ENCODE measurements at places on chromosomes 3 and 15.

- DNase-seq = no peak
Observed at GRCh38 chr3:62363275-62363674, 10.1 kb downstream of the FEZF2 start.

DNA sequence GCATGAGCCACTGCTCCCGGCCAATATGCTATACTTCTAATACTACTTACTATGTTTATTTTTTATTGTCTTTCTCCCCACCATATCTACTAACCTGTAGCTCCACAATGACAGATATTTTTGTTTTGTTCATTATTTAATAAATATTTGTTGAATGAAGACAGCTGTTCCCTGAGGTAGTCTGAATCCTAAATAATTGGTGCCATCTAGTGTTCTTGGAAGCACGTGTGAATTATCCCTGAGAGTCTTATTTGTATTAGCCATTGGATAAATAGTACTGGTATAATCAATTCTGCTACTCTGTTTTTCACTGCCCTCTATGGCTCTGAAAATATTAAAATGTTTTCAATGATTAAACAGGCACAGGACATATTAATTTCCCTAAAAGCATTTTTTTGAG, 5.6 kb upstream of the APPL1 start:
- peak; percentile 31 for DNase-seq

DNA sequence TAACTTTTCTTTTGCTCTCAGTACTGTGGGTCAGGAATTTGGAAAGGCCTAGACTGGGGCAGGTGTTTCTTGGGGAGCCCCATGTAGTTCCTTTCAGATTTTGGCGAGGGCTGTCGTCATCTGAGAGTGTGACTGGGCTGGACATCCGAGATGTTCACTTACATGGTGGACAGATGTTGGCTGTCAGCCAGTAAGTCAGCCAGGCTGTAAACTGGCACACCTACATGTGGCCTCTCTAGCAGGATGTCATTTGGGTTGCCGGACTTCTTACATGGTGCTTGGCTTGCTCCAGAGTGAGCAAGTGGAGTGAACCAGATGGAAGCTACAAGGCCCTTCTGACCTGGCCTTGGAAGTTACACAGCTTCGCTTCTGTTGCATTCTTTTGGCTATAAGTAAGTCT, 20.7 kb downstream of the TATDN2 start:
- DNase-seq = no peak

- no peak for DNase-seq
Observed at GRCh38 chr3:157573780-157574378, 70.7 kb upstream of the VEPH1 start.

GRCh38 chr15:79798311-79798710, 98.5 kb downstream of the MTHFS start:
- no peak for DNase-seq

GRCh38 chr3:79822076-79822475, 54.3 kb upstream of the ROBO1 start:
- no peak for DNase-seq

DNA sequence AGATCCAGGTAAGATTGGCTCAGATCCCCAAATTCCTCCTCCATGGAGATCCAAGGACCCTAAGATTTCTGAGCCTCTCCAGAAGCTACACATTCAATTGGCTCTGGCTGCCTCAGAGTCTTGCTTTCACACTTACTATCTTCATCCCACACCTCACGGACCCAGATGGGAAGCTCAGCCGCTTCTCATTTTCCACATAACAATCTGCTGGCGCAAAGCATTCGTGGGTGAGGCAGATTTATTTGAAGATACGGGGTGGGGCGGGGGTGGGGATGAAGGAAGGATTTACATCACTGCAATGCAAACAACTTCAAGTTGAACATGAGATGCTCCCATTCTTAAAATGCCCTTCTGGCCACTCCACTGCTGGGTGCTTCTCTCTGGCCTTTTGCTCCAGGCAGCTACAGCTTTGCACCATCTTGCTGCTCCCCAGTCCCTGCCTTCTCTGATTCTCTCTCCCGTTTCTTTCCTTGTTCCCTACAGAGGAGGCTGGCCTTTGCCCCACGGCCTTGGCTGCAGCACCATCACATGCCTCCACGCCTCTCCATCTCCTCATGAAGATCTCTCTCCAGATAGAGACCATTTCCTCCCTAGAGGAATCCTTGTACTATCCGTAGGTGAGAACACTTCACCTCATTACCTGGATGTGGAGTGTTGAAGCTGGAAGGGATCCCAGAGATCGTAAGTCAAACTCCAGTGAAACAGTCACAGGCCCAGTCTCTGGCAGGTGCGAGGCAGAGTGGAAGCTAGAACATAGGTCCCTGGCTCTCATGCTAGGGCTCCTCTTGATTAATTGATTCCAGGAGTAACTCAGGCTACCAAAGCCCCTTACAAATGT, 175.9 kb downstream of the RPLP1 start:
- DNase-seq = no peak

GRCh38 chr3:135896613-135897012, 68.9 kb upstream of the PPP2R3A start:
- peak; percentile 66 for DNase-seq

DNA sequence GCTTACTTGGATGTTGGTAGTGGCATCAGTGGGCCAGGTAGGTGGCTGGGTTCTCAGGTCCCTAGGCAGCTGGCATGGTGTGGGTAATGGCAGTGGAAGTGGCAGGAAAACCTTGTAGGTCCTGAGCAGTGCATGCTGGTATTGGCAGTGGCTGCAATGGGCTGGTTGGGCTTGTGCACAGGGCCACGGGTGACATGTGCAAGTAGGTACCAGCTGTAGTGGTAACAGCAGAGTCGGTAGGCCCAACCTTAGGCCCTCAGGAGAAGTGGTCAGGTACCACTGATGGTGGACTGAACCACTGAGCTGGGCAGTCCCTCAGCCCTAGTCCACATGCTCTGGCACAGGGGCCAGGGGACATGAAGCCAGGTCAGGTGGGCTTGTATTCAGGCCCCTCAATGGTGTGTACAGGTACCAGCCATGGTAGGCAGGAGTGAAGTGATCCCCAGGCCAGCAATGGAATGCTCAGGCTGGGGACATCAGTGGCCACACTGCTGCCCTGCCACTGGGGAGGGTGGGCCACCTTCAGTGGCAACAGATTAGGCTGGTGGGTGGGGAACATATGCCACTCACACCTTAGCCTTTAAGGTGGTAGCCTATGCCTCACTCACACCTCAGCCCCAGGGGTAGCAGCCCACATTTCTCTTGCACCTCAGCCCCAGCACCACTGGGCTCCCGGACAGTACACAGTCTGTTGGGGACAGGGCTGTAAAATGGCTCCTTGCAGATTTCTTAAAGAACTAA, 118.1 kb downstream of the LRRK1 start:
- no peak for DNase-seq

GRCh38 chr3:135965506-135966270, at the start of gene PPP2R3A:
Gene PPP2R3A (plus strand): TSS chr3:135965728. CDS start chr3:136001499, 35,771 bp downstream.
- peak; percentile 89 for DNase-seq

- DNase-seq = peak; percentile 76
Observed at GRCh38 chr3:86867982-86868381, 123.0 kb downstream of the VGLL3 start.

GRCh38 chr3:54079730-54080325, 42.5 kb upstream of the CACNA2D3 start:
- DNase-seq = no peak

DNA sequence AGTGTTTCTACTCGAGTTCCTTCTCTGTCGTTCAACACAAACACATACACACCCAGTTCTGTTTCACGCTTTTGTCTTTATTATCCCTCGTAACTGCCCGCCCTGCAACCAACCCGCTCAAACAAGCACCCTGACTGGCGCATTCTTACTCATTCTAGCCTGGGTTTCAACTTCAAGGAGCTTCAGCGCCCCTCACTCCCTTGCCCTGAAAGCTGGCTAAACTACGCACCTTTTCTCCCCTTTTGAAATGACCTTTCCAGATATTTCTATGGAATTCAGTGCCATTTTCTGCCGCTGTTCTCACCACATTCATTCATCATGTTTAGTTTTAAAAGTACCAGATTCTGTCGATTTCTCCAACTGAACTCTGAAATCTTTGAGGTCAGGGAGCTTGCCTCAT, 653 bp upstream of the MFSD1 start:
- peak; percentile 11 for DNase-seq

DNA sequence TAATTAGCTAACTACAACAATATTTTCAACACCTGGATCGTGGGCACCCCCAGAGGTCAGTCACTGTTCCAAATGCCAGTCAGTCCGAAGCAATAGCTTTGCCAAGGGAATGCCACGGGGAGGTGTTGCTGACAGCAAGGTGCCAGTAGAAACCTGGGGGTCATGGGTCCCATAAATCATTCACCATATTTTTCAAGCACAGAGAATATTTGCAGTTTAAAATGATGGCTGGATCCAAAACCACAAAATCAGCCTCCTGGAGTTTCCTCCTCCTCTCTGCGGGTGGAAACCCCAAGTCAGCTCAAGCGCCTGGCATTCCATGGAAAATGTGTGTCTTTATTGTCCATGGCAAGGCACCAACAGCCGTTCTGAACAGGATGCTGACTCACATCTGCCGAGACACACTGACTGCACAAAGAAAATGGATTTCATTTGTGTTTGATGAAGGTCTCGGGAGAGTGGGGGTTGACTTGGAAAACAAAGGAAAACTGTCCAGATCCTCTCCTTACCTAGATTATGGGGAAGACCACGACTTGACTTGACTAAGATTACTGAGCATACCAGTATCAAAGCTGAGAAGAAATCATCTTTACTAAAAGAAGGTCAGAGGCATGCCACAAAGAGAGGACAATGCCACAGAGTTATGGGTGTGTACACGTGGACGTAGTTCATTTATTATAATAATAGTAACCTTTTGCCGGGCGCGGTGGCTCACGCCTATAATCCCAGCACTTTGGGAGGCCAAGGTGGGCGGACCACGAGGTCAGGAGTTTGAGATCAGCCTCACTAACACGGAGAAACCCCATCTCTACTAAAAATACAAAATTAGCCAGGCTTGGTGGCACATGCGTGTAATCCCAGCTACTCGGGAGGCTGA, 26.4 kb downstream of the ANXA2 start:
- DNase-seq = peak; percentile 100

DNA sequence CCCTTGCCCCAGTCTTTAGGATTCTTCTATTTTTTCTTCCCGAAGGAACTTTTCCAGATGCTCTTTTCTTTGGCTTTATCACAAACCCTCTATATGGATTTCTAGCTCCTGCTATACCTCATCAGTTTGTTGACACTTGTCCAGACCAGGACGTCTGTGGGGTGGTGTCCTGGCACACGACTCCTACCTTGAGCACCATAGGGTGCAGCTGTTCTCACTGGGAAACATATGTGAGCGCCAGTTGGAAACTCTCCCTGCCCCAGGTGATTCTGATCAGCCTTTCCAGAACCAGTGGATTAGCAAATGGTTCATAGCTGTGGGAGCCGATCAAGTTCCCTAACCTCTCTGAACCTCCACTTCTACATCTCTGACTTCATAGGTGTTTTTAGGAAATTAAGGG, 40.6 kb upstream of the USP3 start:
- DNase-seq = no peak

DNA sequence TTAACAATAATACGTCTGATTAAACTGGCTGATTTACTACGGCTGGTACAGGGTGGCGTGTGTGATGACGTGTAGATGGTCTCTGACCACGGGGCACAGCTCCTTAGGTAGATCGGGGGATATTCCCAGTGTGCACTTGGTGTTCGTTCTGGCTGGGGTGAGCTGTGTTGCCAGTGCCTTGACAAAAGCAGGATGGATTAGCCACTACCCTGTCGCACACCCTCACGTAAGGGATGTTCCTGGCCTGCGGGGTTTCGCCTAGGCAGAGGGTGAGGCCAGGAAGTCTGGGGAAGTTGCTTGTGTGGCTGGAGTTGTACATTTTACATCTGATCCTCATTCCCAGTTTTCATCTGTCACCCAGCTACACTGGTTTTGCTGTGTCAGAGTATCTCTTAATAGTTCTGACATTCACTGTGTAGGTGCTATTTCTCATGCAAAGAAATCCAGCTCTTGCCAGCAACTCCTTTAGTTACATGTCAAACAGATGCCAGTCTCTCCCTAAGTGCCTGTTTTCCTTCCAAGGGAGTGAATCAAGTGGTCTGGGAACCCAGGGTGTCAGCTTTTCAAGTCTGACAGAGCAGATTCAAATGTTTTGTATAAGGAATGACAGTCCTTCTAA, 66.1 kb upstream of the CCR4 start:
- no peak for DNase-seq

- DNase-seq = no peak
Observed at GRCh38 chr15:74324714-74325113, 42.7 kb downstream of the CYP11A1 start.

DNA sequence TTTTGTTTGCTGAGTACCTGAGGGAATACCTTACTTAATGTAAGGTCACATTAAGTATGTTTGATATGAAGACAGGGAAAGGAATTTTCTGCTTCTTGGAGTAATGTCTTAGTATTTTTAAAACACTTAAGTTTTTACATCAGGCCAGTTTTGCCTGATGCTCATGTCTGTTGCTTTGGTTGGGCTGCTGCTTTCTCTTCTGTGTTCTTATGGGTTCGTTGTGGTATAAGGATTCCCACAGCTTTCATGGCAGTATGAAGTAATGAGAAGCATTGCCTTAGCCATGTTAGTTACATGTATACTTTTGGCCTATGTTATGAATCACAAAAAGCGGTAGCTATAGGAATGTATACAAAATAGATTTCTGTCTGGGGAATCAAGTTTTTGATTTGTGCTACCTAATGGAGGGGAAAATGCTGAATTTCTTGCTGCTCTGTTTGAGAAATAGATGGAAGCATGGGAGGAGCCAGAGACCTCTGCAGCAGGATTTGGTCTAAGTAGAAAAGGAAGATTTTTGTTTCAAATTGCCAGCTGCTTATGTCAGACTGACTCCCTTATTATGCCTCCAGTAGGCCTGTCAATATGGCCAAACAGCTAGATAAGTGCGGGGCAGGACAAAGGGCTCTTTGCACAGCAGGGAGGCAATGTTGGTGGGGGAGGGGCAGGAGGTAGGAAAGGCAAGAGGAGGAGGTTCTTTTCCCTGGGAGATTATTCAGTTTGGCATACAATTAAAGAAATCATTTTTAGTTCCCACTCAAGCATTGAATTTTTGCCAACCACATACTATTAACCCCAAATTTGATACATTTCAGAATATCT, 5.2 kb downstream of the SETD5 start:
- DNase-seq = peak; percentile 45

DNA sequence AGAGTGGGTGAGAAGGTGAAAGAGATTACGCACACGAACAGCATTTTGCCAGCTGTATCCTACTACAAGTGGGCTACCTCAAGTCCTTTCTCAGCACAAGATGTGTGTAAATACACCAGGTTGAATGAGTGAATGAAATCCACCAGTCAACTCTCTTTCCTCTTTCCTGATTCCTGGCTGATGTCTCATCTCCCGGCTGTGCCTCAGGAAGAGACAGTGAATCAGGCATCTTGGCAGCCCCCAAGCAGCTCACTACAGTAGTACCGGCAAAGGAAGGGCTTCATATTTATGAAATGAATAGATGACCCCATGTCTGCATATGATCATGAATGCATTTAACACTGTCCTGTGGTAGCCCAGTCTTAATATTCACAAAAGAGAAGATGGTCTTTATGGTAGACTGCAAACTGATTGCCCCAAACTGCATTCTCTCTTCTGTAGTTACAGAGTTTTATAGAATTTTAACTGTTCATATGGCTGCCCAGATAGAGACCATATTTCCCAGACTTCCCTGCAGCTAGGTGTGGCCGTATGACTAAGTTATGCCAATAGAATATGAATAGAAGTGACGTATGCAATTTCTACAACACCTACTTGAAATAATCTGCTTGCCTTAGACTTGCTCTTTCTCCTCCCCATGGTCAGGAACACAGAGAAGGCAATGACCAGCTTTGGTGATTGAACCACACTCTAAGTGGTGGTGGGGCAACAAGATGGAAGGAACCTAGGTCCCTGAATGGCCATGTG, 22.7 kb downstream of the MGLL start:
- DNase-seq = peak; percentile 94

GRCh38 chr3:117843356-117843755, 1133.8 kb downstream of the TUSC7 start:
- no peak for DNase-seq

- peak; percentile 90 for DNase-seq
Observed at GRCh38 chr15:98914626-98915025, 93.0 kb downstream of the PGPEP1L start.
